ENCODE measurements at places on chromosomes 11 and 22.

GRCh38 chr11:11210446-11210845 lies 142.6 kb downstream of the CSNK2A3 start:
- DNase-seq, result no peak

- DNase-seq, result no peak
These were observed 655.2 kb downstream of the TBC1D22A start for GRCh38 chr22:47417699-47418098.

- DNase-seq, result no peak
These were observed 32.9 kb downstream of the USP35 start for GRCh38 chr11:78221396-78222315.

DNA sequence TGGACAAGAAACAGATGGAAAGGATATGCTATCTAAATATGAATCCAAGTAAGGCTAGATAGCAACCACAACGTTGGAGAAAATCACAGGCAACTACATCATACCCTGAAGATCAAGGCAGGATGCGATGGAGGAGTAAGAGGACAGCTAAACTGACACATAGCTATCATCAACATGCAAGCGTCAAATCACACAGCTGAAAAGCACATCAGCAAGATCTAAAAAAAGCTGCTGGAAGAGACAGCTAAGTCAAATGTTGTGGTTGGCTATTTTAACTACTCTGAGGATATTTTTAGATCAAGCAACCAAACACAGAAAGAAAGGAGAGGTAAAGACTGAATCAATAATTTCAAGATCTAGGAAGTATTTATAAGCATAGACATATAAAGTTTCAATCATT lies 466.9 kb downstream of the BRD1 start:
- no peak for DNase-seq

- no peak for DNase-seq
These were observed 25.8 kb upstream of the TREH start for GRCh38 chr11:118705111-118705741.

GRCh38 chr22:33240888-33241475 lies 182.8 kb upstream of the SYN3 start:
- no peak for DNase-seq

DNA sequence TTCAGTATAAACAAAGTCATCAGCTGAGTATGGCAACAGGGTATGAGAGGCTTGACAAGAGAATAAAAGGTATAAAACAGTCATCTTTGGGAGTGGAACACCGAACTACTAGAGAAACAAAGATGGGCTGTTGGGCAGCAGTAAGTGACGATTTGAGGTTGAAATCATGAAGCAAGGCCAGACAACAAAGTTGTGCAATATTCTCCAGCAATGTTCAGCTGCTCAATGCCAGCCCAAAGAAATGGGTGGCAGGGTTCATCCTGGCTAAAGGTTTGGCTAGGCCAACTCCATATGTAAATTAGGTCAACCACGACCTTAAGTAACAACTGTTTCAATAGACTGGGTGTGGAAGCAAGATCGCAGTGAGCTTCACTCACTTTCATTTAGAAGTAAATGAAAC lies 6.2 kb downstream of the APIP start:
- no peak for DNase-seq

DNA sequence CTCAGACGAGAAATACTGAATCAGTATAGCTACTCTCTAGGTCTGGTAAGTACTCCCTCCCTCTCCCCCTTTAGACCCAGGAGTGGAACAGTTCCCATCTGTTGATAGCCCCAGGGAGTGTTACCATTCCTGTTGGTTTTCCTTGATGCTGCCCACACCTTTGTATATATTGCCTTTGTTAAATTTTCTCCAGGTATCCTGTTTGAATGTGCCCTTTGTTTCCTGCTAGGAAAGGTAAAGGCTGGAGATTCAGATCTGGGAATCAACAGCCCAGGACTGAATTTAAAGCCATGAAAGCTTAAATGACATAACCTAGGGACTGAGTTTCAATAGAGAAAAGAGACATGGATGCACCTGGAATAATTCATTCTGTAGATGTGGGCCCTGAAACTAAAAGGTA lies 68.3 kb downstream of the CCDC83 start:
- no peak for DNase-seq

GRCh38 chr11:69044111-69045013 lies 4.4 kb upstream of the TPCN2 start:
- DNase-seq, result peak; percentile 53

GRCh38 chr11:68331338-68331947 lies 19.1 kb downstream of the LRP5 start:
- DNase-seq, result no peak

- DNase-seq, result no peak
These were observed 2.4 kb upstream of the ARAP1 start for GRCh38 chr11:72754544-72755155.

- DNase-seq, result no peak
These were observed 42.8 kb upstream of the ALKBH3 start for GRCh38 chr11:43837879-43838278.

DNA sequence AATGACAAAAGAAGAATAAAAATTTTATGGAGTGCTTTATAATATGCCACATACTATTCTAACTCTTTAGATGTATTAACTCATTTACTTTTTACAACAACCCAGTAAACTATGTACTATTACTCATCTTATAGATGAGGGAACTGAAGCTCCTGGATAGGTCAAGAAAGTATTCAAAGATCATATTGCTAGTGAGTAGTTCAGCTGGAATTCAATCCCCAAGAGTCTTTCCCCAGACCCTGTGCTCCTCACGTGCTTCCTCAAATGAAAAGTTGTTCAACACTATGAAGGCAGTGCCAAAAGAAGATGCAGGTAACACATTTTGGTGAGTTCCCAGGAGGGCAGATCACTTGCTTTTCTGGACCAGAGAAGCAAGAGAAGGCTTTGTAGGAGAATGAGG lies 46.8 kb downstream of the BTG4 start:
- DNase-seq, result no peak

- DNase-seq, result no peak
These were observed 17.1 kb downstream of the APOL4 start for GRCh38 chr22:36184433-36185025.

DNA sequence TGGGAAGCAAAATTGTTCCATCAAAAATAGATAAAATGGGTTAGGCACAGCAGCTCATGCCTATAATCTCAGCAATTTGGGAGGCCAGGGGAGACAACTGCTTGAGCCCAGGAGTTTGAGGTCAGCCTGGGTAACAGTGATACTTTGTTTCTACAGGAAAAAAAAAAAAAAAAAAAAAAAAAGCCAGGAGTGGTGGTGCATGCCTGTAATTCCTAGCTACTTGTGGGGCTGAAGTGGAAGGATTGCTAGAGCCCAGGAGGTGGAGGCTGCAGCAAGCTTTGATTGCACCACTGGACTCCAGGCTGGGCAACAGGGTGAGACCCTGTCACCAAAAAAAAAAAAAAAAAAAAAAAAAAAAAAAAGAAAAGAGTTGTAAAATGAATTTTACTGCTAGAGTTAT lies 49.6 kb downstream of the KIF18A start:
- no peak for DNase-seq

DNA sequence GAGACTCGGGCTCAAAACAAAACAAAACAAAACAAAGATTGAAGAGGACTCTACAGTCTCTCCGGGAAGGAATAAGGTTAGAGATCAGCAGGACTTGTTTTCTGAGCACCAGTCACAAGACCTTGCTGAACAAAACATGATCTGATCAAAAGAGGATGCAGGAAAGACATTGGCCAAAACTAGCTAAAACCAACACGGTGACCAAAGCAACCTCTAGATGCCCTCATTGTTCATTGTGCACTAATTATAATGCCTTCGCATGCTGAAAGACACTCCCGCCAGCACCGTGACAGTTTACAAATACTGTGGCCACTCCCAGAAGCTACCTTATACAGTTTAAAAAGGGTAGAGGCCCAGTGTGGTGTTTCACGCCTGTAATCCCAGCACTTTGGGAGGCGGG lies 15.7 kb upstream of the CHKA start:
- no peak for DNase-seq

GRCh38 chr11:110079726-110080125 lies 13.5 kb upstream of the ZC3H12C start:
- no peak for DNase-seq

DNA sequence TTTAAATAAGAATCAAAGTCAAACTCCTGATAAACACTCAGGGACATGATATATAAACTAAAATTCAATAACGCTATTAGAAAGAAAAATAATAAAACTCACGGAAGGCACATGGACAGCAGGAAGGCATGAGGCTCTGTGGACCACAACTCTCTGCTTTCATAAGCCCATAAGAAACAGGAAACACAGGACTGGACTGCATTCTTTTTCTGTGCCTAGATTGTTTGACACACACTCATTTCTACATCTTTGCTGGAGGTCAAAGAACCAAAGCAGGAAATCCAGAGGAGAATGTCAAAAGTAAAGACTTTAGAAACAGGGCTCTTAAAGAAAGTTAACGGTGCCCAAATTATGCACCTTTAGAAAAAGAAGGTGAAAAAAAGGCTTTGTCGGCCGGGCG lies 71.3 kb downstream of the RAB30 start:
- DNase-seq, result no peak

DNA sequence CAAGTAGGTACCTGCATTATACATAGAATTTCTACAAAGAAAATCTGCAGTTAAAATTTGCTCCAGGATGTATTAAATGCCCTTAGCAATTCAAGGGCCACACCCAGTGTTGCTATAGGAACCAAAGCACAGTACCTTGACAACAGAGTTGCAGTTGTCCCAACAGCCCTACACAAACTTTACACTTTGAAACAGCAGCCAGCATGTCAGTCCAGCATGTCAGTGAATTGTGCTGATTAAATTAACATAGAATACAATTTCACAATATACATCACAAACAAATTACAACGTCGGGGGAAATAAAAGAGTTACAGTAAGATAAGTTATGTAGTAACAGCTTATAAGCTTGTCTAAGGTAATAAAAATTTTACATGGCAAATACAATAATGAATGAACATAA lies 389.2 kb downstream of the SOX6 start:
- DNase-seq, result no peak

DNA sequence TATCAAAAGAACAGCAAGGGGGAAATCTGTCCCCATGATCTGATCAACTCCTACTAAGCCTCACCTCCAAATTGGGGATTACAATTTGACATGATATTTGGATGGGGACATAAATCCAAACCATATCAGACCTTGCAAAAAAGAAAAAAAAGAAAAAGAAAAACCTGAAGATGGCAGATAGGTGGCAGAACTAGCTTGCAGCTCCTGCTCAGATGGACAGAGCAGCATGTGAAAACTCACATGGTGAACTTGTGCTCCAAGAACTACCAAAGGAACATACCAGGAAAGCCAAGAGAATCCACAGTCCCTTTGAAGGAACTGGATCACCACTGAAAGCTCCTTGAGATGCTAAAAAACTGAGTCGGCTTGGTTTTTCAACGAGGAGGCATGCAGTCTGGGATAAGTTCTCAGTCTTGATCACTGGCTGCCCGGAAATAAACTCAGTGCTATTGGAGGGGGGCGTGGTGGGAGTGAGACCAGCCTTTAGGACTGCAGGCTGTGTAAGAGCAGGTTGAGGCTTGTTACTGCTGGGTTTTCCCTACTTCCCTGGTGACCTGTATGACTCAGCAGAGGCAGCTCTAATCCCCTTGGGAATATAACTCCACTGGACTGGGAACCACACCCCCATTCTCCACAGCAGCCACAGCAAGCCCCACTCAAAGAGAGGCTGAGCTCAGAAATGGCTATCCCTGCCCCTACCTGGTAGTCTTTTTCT lies 358.3 kb upstream of the ARHGAP42 start:
- no peak for DNase-seq

- no peak for DNase-seq
These were observed 69.2 kb downstream of the SLC36A4 start for GRCh38 chr11:93128574-93128973.

DNA sequence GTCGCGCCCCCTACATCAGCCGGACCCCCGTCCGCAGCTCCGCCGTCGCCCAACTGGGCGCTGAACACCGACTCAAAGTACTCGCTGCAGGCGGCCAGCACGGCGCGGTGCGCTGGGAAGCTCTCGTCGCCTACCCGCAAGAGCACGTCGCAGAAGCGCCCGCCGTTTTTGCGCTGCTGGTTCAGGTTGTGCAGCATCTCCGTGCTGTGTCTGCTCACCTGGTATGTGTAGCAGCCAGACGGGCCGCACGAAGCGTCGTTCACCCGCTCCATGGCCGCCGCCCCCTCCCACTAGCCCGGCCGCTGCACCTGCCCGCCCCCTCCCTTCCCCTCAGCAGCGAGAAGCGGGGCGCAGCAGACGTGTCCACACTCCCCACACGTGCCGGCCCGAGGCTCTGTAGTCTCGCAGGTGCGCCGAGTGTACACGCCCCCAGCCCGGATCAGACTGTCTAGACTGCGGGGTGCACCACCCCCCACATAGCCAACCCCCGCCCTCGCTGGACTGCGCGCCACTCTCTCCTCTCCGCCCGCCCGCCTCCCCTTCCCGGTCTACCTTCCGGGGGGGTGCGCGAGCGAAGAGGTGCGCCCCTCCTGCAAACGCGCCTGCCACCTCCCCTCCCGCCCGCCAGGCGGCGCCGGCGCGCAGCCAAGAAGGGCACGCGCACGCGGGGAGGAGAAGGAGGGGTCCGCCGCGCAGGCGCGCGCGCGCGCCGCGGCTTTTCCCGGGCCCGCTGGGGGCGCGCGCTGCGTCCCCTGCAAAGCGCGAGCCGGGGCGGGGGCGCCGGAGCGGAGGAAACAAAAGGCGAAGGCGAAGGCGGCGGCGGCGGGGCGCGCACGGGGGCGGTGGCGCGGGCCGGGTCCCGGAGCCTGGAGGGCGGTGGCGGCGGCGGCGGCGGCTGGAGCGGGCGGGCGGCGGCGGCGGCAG lies 553 bp downstream of the PATZ1 start:
- DNase-seq, result no peak

DNA sequence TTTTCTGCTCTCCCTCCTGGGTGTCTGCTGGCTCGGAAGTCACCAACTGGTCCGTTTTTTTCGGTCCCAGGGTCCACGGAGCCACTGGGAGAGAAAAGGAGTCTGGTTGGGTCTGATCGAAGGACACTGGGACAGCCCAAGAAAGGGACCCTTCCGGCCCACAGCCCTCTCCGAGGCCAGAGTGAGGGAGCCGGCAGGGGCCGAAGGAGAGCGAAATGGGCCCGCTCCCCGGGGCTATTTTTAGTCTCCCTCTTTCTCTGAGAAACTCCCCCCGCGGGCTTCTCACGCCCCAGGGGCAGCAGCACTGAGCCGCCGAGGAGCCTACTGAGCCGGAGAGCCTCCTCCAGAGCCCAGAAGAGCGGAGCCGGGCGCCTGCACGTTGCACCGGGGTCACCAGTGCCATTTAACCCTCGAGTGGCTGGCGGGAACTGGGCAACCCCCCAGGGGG lies 1.9 kb downstream of the ESAM start:
- DNase-seq, result no peak

- no peak for DNase-seq
These were observed 81.9 kb upstream of the RASSF10 start for GRCh38 chr11:12927221-12927620.

DNA sequence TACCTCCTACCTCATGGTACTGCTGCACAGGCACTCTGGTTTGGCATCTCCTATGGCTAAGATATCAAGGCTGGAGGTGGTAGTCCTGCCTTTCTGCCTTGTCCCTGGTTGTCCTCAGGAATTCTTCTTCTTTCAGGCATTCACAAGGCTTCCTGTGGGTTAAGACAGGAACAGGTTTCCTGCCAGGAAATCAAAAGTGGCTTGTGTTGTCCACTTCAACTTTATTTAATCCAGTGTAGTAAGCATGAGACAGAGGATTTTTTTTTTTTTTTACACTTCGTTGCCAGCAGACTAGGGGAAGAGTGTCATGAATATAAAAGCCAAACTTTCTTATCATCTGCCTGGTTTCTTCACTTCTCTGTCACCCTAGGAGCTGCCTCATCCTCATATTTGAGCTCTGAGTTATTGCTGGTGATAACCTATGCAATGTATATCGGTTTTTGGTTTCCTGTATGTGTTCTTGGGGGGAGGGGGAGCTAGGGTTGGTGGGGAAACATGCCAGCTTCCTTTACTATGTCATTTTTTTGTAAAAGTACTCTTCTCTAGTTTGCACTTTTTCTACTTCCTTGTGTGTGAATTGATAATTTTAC lies 50.2 kb downstream of the XKR3 start:
- no peak for DNase-seq

Data from NCI-H524 treated with DMSO at 0.1 percent for 48 hours (cell line).